ENCODE measurements at places on chromosomes 4 and X.

- DNase-seq, result no peak
Observed at GRCh38 chr4:35365186-35365585, 879.1 kb downstream of the ARAP2 start.

- no peak for DNase-seq
Observed at GRCh38 chrX:98795636-98796035, 1614.4 kb downstream of the PCDH19 start.

DNA sequence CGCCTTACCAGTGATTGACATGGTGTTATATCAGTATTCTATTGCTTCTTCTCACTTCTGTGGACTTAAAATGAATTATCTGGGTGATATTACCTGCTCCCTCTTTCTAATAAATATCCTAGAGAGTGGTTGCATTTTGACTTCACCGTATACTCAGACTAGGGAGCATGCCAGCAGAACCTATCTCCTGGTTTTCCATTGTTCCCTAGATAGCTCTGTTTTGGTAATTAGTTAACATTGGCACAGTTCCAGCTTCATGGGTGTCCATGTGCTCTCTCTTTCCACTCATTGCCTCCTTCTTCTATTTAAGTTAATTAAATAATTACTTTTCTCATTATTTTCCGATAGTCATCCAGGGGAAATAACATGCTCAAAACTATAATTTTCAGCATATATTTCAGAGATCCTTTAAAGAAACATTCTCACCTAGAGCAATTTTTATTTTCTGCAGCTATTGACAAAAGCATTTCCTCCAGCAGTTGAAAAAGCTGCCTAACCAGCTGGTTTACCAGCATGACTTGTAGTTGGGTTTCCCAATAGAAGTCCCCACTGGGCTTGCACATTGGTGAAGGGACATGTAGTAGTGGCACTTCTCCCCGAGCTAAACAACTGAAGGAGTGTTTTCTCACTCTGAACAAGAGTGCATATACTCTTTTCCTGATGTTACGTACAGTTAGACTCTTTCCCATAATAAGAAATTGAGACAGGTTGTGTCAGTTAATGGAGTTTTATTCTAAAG is 27.9 kb upstream of the PAPSS1 start:
- DNase-seq, result no peak

- no peak for DNase-seq
Observed at GRCh38 chr4:123819362-123820035, 422.9 kb downstream of the SPRY1 start.

Data from CD4-positive, alpha-beta T cell treated with Interleukin-1 beta for 1 hour (primary cell).